CD4-positive, CD25-positive, alpha-beta regulatory T cell (primary cell): ENCODE measurements at places on chromosomes 11 and 22.

DNA sequence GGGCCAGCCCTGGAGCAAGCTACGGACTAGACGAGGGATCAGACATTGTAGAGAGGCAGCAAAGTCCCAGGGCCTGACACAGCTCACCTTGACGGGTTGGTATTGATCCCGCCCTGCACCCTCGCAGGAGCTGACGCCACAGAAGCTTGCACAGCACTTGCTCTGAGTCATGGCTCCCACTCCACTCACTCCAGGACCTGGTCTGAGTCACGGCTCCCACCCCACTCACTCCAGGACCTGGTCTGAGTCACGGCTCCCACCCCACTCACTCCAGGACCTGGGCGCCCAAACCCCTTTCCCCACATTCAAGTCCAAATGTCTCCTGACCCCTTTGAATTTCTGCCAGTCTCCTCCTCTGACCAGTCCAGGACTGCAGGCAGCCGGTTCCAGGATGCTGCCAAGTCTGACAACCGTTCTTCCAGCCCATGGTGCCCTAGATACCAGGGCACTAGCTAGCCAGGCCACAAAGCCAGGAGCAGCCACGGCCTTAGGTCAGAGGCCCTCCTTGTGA, 6.0 kb upstream of the PNPLA5 start:
- no peaks in the 10 kb centered on the region for H3K4me1 ChIP-seq
- no peak overlapping the region for H3K4me3 ChIP-seq
- no peak for DNase-seq
- no peaks in the 10 kb centered on the region for H3K36me3 ChIP-seq

DNA sequence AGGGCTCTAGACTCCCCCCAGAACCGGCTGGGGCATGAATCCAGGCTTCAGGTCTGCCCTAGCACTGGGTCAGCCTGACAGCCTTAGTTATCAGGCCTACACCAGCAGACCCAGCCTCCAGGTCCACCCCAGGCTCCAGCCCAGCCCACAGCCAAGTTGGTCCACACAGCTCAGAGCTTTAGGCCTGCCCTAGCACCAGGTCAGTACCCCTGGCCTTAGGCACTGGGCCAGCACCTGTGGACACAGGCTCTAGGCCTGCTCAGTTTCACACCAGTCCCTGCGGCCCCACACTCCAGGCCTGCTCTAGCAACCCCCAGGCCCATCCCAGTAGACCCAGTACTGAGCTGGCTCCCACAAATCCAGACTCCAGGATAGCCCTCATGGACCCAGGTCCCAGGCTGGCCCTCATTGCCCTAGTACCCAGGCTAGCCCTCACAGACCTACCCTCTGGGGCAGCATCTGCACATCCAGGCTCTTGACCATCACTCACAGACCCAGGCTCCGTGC, 52.7 kb downstream of the CLPB start:
- no peaks in the 10 kb centered on the region for H3K4me1 ChIP-seq
- no peak overlapping the region for H3K27ac ChIP-seq
- no peaks in the 10 kb centered on the region for H3K27me3 ChIP-seq
- no peak overlapping the region for H3K4me3 ChIP-seq

DNA sequence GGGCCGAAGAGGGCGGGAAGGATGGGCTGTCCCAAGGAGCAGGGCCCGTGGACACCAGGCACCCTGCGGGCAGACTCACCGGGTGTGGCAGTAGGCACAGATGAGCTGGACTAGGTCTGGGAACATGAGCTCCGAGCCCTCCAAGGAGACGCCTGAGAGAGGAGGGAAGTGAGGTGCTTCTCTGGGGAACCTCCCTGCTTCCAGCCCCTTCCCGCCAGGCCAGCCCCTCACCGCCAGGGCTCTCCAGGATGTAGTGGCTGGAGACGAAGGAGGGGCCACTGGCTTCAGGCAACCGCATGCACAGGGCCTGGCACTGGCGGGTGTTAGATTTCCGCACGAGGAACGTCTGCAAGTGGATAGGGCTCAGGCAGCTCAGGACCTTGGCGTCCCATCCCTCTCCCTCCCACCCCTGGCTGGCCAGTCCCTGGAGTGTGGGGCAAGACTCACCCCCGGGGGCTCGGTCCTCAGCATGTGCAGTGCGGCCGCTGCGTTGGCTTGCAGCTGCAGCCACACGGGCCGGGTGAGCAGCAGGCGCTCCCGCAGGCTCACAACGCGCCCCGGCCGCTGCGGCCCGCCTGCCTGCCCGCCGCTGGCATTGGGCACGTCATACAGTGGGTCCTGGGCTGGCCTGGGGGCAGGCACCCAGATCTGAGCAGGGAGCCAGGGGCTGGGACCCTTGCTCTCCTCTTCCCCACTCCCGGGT, 552 bp downstream of the RIN1 start:
- no peak overlapping the region for H3K4me3 ChIP-seq
- H3K27me3 ChIP-seq, result no peaks in the 10 kb centered on the region
- no peak for DNase-seq

GRCh38 chr11:69697861-69698260, 6.0 kb downstream of the FGF19 start:
- DNase-seq, result no peak
- no peaks in the 10 kb centered on the region for H3K36me3 ChIP-seq
- no peak overlapping the region for H3K27ac ChIP-seq
- H3K4me1 ChIP-seq, result no peaks in the 10 kb centered on the region
- H3K27me3 ChIP-seq, result peaks cover 12% of the 10 kb centered on the region

DNA sequence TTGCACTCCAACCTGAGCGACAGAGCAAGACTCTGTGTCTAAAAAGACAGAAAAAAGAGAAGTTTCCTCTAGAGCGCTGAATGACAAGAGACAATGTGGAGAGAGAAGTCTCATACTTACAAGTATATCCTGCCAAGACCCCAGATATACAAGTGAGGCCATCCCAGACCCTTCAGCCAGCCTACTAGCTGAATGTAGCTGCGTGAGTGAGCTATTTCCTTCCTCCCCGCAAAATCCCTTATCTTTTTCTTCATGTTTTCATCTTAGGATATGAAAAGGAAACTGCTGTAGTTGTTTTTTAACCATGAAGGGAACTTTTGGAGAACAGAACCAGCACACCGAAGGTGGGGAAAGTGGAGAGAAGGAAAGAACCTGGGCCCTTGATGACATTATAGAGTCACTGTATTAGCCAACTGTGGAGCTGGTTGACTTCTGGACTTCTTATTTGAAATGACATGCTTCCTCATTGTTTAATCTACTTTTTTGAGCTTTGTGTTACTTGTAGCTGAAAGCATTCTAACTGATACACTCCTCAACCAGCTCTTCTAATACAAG, 4.4 kb upstream of the DDX17 start:
- peaks cover 4% of the 10 kb centered on the region for H3K4me1 ChIP-seq
- no peaks in the 10 kb centered on the region for H3K27me3 ChIP-seq
- no peak for DNase-seq

DNA sequence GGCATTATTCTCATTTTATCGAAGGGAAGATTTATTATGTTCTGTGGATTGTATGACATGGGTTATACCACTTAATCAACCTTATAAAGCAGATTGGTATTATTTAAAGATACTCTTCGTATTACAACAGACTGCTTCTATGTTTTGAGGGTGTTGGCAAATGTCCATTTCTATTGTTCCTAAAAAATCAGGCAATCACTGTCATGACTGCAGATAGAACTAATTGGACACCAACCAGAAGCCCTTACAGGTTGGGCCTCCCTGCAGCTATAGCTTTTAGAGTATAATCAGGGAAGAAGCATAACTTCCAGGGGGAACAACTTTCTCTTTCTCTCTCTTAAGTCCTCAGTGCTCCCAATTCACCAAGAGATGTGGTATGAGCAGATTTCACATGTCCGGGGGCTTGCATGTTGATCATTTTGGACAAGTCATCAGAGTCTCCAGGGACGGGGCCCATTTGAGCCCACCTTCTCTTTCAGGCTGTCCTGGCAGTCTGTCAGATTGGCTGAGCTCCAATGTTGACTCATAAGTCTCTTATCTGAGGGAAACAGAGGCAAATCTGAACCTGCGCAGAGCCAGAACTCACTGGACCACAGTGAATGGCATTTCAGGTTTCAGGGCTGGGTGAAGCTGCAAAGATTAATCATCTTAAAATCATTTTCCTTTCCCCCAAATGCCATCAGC, 264.0 kb upstream of the CCDC90B start:
- H3K27ac ChIP-seq, result no peak overlapping the region
- H3K4me1 ChIP-seq, result no peaks in the 10 kb centered on the region
- H3K27me3 ChIP-seq, result no peaks in the 10 kb centered on the region
- no peak for DNase-seq
- no peak overlapping the region for H3K4me3 ChIP-seq

DNA sequence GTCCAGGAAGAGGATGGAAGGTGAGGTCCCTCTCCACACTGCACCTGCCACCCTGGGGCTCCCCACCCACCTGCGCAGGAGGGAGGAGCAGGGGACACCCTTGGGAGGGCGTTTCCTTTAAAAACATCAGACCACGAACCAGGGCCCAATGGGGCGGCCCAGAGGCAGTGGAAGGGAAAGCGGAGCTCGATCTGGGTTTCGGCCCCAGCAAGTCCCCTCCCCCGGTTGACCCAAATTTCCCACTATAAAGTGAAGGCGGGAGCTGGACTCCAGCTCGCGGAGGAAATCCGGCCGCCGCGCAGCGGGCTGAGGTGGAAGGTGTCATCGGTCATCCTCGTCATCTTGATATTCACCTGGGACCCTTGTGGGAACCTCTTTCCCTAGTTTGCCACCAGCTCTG, 99.3 kb downstream of the WNT7B start:
- H3K4me1 ChIP-seq, result no peaks in the 10 kb centered on the region
- H3K36me3 ChIP-seq, result no peaks in the 10 kb centered on the region
- H3K4me3 ChIP-seq, result no peak overlapping the region
- H3K27ac ChIP-seq, result no peak overlapping the region
- no peaks in the 10 kb centered on the region for H3K27me3 ChIP-seq
- DNase-seq, result no peak

DNA sequence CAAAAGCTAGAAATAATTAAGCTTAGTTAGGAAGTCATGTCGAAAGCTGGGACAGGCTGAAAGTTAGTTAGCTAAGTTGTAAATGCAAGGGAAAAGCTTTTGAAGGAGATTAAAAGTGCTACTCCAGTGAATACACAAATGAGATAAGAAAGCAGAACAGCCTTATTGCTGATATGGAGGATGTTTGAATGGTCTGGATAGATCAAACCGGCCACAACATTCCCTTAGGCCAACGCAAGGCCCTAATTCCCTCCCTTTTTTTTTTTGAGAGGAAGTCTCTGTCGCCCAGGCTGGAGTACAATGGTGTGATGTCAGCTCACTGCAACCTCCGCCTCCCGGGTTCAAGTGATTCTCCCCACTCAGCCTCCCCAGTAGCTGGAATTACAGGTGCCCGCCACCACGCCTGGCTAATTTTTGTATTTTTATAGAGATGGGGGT, 23.3 kb upstream of the WEE1 start:
- H3K36me3 ChIP-seq, result no peaks in the 10 kb centered on the region
- no peaks in the 10 kb centered on the region for H3K4me1 ChIP-seq
- no peak overlapping the region for H3K4me3 ChIP-seq
- H3K27me3 ChIP-seq, result no peaks in the 10 kb centered on the region
- no peak overlapping the region for H3K27ac ChIP-seq

DNA sequence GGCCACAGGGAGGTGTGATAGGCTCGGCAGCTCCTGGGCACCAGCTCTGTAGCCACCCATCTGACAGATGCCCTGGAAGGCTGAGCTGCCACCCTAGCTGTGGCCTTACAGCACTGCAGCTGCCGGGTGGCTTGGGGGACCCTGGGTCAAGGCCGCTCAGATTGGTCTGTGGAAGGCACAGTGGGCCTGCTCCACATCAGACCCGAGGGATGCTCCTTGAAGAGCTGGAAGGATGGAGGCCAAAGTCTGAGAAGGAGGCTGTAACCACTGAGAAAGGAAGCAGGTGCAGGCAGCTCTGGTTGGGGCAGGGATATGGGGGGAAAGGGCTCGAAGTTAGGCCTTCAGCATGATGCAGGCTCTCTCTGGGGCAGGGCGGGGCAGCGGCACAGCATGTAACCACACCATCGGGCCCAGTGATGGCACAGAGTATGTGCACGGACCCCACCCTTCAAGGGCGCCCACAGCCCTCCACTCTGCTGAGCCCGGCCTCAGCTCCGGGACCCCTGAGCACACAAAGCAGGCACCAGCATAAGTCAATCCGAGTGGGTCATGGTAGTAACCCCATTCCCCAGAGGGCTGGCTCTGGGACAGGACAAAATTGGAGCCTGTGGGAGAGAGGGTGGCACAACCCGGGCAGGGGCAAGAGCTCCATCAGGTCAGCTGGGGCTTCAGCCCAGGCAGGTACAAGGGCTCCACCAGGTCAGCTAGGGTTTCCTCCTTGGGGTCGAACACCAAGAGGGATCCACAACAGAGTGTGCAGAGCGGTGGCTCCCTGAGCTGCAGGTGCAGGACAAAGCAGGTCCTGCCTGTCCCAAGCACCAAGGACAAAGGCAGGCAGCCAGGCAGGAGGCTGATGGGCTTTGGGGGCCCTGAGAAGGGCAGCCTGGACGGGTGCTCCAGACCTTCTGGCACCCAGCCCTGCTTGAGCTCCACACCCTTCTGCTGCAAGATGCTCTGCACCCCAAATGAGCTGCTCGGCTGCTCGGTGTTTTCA, 1511.1 kb downstream of the BRD1 start:
- H3K4me3 ChIP-seq, result no peak overlapping the region
- H3K4me1 ChIP-seq, result no peaks in the 10 kb centered on the region
- no peaks in the 10 kb centered on the region for H3K36me3 ChIP-seq
- H3K27ac ChIP-seq, result no peak overlapping the region
- no peaks in the 10 kb centered on the region for H3K27me3 ChIP-seq
- DNase-seq, result no peak

DNA sequence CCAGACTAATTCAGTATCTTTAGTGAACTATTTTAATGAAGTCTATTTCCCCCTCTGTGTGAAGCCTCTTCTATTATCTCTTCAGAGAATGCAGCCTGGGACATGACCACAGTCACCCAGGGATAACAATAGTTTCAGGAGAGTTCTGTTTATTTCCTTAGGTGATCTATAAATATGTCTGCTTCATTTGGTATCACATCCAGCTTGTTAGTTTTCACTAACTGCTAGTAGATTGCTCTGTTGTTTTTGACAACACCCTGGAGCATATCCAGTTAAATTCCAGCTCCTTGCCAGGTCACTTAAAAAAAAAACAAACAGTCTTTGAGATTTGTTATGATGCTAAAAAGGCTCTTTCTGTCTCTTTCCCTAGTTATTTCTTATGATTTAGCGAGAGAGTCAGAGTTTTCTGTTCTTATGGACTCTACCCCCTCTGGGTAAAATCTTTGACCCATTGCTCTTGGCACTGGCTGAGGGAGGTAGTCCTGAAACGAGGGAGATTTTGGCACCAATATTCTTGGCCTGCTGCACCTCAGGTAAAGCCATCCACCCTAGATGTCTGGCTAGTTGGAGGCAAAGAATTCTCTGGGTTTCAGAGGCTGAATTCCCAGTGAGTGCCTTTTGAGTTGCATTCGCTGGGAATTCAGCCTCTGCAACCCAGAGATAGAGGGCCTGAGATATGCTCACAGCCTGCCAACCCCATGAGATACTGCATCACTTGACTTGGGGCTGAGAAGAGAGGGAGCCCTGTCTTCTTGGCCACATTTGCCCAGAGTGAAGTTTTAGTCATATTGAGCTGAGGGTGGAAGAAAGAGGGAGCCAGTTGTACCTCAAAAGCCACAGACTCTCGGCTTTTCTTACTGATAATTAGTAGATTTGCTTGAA, 159.1 kb downstream of the PGR start:
- H3K27me3 ChIP-seq, result no peaks in the 10 kb centered on the region
- no peaks in the 10 kb centered on the region for H3K36me3 ChIP-seq
- no peak overlapping the region for H3K27ac ChIP-seq
- H3K4me1 ChIP-seq, result no peaks in the 10 kb centered on the region

- DNase-seq, result no peak
- no peaks in the 10 kb centered on the region for H3K4me1 ChIP-seq
- no peaks in the 10 kb centered on the region for H3K36me3 ChIP-seq
- H3K27ac ChIP-seq, result no peak overlapping the region
- no peak overlapping the region for H3K4me3 ChIP-seq
- no peaks in the 10 kb centered on the region for H3K27me3 ChIP-seq
These were observed 364.0 kb upstream of the FAT3 start for GRCh38 chr11:91860661-91861060.

GRCh38 chr11:10490398-10491241, 35.6 kb downstream of the AMPD3 start:
- H3K4me1 ChIP-seq, result peaks cover 12% of the 10 kb centered on the region
- DNase-seq, result no peak
- no peak overlapping the region for H3K4me3 ChIP-seq
- H3K27ac ChIP-seq, result peak overlapping the region; percentile 7
